ENCODE measurements at places on chromosomes 11 and 22.

DNA sequence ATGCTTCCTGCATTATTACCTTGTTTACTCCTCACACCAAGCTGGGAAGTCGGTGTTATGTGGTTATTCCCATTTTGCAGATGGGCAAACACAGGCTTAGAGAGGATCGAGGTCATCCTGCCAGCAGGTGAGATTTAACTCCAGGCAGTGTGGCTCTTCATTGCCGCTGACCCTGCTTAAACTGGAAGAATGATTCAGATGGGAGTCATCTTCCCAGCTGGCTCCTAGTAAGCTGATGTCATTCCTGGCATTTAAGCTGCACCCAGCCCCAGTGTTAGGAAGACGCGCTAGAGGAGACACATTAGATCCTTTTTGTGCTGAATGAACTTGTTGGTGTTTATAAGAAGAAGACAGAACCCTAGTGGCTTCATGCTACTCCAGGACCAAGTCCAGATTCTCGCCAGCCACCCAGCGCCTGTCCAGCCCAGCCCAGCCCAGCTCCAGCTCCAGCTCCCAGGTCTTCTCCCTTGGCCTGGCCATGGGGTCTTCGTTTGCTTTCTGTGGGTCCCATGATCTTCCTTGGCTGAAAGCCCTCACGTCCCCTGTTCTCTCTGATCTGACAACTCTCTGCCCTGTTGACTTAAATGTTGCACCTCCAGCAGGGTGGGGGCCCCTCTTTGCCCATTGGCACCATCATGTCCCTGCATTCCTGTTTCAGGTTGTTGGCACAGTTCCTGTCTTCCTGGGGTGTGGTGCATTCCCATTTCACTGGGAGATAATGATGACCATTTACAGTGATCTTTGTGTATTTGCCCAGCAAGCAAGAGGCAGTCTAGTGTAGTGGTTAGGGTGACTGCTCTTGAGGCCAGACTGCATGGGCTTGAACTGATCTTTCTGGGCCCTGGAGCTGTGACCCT is 13.6 kb downstream of the PARVB start:
- DNase-seq, result peak; percentile 62

- DNase-seq, result no peak
Observed at GRCh38 chr11:18721561-18722292, 4.3 kb downstream of the IGSF22 start.

DNA sequence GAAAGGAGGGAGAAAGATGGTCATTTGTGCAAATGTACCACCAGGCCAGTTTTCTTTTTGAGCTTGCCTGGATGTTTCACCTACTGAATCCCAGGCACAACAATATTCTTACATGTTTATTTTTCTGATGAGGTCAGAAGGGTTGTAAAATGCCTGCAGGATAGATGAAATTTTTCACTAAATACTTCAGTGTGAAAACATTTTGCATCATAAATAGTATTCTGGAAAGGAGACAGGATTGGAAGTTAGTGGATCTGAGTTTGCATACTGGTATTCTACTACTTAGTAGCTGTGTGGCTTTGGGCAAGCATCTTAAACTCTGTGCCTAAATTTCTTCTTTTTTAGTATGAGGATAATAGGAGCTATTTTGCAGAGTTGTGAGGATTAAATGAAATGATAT is 24.8 kb downstream of the RNF169 start:
- DNase-seq, result no peak

DNA sequence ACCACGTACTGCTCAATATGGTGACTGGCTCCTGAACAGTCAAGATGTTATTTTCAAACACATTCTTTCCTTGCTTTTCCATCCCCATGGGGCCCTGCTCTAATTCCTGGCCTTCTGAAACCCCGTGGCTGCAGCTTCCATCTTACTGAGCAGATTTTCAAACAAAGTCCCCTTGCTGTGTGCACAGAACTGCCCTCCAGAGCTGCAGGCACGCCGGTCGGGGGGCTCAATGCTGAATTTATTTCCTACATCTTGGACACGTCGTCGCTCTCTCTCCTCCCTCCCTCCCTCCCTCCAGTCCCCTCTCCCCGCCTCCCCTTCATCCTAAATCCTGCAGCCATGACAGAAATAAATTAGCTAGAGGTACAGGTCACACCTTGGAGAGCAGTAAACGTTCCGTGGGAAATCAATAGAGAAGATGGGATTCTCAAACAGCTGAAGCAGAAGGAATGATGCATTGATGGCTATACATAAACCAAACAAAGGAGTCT is 243.1 kb upstream of the BLID start:
- DNase-seq, result no peak

DNA sequence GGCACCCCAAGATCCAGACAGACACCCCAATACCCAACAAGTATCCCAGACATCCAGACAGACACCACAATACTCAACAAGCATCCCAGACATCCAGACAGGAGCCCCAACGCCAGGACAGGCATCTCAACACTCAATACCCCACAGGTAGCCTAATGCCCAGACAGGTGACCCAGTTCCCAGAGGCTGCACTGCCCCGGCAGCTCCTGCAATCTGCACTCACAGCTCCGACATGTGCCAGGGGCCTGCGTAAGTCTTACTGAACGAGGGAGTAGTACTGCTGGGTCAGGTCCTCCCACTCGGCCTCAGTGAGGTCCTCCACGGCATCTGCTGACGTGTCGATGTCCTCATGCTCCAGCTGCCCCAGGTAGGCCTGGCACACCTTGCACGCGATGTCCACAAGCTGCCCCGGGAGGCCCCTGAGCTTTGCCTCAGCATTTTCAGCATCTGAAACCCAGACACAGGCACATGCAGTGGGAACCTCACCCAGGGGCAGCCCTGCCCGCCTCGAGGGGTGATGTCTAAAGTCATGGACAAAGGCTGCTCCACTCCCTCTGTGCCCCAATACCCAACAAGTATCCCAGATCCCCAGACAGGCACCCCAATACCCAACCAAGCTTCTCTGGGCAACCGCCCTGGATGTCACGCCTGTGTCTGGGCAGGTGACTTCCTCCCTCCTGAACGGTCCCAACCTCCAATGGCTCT is 16.6 kb downstream of the TTLL8 start:
- DNase-seq, result no peak

All from tibial artery (tissue), 4 donors.